Frontal cortex (tissue), 4 donors: ENCODE measurements at places on chromosomes 16 and 17.
A peak's percentile ranks its signal among the peaks of the same experiment; 100 is the strongest.

- peak; percentile 72 for DNase-seq
Measured at GRCh38 chr17:81291662-81292061, 3.4 kb downstream of the SLC38A10 start.

DNA sequence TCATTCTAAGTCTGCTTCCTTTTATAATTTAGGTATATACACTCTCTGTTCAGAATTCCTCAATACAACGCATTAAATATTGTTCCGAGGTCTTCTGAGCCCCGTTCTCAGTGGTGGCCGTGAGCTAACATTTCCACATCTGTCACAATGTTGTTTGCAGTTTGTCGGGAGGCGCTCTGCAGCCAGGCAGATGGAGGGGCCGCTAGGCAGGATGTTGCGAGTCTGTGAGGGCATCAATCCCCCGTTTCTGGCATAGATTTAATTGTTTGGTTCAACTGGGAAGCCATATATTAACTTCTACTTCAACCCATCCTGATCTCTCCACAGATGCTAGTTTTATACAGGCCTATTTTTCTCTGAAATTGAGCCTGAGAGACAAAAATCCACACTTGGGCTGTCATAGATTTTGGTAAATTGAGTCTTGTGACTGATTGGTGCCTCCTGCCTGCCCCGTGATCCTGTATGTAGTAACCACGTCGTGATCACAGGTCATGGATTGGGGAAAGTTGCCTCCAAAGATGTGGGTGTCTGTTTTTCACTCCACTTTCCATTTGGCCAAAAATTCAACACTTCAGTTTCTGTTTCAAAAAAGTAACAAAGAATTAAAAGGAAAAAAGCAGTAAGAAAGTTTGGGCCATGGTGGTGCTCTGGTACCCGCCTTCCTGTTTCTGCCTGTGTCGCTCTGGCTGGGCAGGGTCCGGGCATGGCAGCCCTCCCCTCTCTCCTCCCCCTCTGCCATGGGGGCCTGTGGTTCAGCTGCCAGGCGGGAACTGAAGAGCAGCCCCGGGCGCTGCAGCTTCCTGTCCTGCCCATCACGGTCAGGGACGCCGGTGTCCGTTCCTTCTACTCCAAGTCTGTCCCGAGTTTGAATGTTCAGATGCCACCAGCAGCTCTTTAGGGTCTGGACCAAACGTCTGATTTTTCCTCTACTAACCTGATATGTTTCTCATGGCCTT lies 41.5 kb downstream of the RPTOR start:
- no peak for DNase-seq

DNA sequence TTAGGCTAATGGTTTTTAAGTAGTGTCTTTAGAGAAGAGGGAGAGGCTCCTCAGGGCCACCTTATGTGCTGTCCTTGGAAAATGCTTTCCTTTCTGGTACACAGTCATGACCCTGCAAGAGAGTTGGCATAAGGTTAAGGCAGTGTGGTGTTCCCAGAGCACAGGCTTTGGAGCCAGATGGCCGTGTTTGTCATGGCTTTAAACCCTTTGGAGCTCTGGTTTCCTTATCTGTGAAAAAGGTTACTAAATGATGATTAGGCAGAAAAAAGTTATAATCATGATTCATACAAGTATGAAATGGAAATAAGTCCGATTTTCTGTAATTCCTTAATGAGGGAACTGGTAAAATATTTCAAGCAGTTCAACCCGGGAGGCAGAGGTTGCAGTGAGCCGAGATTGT lies 13.2 kb downstream of the UTP4 start:
- no peak for DNase-seq

GRCh38 chr17:31116167-31116566 lies 21.4 kb downstream of the NF1 start:
- no peak for DNase-seq

- peak; percentile 20 for DNase-seq
Measured at GRCh38 chr17:60941028-60941427, 263.4 kb downstream of the BCAS3 start.

- DNase-seq, result no peak
Measured at GRCh38 chr16:26026709-26027450, 335.1 kb downstream of the HS3ST4 start.

- DNase-seq, result no peak
Measured at GRCh38 chr17:27616414-27616813, 14.6 kb upstream of the LGALS9 start.

DNA sequence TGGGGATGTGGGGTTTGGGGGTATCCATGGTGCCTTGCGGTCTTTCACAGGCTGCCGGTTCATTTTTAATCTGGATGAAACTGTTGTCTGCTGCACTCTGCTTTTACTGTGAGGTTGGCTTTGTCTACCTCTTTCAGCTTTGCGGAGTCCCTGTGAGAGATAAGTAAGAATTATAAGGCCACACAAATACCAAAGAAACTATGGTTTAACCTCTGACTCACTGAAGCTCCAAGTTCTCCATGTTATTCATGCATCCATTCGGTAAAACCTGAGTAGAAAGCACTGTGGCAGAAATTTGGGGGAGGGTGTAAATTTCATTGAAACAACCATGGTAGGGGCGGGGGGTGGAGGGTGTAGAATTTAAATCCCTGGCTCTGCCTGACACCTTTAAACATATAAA lies 30.5 kb downstream of the KIAA0753 start:
- no peak for DNase-seq

DNA sequence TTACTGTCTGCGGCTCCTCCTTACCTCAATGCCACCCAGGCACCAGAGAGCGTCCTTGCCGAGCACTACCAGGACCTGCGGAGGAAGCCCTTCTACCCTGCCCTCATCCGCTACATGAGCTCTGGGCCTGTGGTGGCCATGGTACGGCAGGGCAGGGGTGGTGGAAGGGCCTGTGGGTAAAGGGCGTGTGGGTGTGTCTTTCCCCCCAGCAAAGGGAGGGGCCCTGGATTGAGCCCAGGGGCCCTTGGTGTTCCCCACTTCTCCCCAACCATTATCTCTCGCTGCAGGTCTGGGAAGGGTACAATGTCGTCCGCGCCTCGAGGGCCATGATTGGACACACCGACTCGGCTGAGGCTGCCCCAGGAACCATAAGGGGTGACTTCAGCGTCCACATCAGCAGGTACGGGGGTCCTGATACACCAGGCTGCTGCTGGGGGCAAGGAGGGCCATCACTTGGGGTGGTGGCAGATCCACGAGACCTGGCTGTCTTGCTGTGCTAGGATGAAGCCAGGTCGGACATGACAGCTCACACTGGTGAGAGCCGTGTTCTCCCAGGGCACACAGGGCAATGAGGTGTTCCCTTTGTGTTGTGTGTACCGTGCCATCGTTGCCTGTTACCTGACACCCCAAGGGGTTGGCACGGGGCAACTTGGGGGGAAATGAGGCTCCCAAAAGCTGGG lies 2.2 kb upstream of the DECR2 start:
- no peak for DNase-seq

- no peak for DNase-seq
Measured at GRCh38 chr16:55044201-55044975, 113.7 kb downstream of the IRX5 start.

DNA sequence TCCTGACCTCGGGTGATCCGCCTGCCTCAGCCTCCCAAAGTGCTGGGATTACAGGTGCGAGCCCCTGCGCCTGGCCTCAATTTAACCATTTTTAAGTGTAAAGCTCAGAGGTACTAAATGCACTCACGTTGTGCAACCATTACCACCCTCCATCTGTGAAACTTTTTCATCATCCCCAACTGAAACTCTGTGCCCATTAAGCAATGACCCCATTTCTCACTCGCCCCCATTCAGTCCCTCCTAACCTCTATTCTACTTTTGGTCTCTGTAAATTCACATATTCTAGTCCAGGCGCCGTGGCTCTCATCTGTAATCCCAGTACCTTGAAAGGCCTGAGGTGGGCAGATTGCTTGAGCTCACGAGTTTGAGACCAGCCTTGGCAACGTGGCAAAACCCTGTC lies 8.3 kb upstream of the SPNS3 start:
- DNase-seq, result no peak

DNA sequence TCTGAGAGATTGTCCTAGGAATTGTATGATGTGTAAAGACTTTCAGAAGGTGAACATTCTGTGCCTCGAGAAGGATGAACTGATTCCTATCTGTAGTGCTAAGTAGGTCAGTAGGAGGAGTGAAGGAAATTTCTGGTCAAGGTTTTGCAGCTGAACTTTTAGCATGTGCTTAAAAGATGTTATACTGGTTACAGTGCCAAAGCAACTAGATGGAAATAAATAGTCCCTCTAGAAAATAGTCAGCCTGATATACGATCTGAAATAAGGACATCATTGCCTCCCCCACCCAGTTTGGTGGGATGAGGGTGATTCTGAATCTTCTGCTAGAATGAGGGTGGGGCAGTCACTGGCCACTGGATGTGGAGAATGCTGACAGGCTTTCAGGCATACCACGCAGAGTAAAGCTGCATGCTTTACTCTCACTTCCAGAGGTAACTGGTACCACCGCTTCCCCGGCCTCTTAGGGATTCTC lies 57.2 kb upstream of the VPS4A start:
- DNase-seq, result no peak

DNA sequence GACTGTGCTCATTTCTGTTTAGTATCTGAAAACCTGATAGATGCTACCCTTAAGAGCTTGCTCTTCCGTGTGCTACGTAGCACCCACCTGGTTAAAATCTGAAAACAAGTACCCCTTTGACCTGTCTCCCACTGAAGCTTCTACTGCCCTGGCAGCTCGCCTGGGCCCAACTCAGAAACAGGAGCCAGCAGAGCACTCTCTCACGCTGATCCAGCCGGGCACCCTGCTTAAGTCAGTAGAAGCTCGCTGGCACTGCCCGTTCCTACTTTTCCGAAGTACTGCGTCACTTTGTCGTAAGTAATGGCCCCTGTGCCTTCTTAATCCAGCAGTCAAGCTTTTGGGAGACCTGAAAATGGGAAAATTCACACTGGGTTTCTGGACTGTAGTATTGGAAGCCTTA lies 18.9 kb downstream of the NTAN1 start:
- DNase-seq, result no peak

DNA sequence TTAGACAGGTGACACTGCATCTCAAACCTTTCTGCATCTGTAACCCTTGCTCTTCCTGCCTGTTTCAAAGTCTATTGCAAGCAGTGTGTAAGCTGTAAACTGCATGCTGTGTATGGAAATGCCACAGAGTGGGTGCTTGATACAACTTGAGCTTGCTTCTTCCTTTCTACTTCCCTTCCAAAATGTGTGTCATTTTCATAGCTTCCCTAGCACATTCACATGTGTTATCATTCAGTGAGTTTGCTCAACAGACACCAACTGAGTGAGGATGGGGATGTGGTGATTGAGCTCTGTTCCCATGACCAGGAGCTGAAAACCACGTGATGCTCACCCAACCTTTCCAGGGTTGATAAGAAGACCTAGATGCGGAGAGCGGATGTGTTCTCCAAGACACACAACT lies 111.1 kb downstream of the VAT1L start:
- DNase-seq, result no peak

DNA sequence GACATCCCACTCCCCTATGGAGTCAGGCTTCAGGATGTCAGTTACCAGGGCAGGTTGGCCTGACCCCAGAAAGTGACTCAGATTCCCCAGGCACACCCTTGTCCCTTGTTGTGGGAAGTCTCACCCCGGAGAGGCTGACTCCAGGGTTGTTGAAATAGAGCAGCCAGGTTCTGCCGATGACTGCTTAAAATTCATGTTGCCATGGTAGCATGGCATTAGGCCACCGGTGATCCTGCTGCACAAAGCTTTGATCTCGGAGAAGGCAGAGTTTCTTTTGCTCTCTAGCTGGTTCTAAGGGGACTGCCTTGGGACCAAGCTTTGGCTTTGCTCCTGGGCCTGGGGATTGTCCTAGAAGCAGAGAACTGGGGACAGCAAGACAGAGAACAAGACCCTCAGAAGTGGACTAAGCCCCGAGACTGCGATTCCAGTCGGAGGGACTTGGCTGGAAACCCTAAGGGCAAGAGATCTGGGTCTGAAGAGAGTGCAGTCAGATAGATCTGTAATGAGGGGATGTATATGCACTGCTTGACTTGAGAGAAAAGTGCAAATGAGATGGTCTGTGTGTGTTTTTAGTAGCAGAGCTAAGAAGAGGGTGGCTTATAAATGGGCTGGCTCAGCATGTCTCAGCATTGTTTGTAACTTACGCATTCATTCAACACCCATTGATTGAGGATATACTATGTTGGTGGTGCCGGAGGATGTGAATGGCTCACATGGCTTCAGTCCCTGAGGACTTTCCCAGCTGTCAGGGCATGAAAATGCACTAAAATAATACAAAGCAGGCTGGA lies 106.9 kb downstream of the RGS9 start:
- peak; percentile 50 for DNase-seq

DNA sequence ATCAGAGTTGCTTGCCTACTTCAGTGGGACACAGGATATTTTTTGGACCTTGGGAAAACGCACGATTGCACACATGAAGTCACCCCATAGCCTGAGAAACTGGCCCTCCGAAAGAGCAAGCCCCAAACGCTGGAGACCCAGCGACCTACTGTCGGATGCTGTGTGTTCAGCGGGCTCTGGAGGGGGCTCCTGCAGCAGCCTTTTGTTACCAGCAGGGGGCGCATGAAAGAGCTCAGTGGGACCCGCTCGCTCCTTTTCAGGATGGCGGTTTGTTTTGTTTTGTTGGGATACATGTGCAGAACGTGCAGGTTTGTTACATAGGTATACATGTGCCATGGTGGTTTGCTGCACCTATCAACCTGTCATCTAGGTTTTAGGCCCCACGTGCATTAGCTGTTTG lies 28.4 kb downstream of the MYH3 start:
- DNase-seq, result no peak

DNA sequence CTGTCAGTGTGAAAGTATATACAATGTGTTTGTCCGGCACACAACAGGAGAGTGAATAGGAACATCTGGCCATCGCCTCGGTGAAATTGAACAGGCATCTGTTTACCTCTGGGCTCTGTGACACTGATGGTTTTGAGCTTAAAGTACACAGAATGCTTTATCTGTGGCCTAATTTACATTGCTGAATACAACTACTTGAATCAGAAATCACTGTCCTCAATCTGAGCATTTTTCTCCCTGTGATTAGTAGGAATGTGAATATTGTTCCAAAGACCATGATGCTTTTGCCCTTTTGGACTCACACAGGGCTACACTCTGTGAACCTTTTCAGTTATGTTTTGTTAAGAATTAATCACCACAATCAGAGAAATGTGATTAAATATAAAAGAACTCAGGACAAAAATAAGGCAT lies 323.0 kb upstream of the TBX2 start:
- no peak for DNase-seq

- DNase-seq, result no peak
Measured at GRCh38 chr17:48322060-48322459, 108.0 kb downstream of the SKAP1 start.

DNA sequence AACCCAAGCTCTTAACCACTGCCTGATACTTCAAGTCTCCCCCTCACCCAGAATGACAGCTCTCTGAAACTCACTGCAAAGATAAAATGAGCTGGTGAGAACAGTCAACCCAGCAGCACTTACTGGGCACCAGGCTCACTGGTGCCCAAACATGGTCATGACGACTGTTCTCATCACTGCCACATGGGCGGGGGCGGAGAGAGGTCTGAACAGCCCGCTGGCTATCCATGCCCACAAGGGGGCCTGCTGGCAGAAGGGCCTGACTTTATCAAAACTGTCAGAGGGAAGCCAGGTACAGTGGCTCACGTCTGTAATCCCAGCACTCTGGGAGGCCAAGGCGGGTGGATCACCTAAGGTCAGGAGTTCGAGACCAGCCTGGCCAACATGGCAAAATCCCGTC lies 4.0 kb downstream of the MYBBP1A start:
- no peak for DNase-seq

- peak; percentile 91 for DNase-seq
Measured at GRCh38 chr17:75753514-75754377, 11.2 kb downstream of the GALK1 start.

GRCh38 chr16:35748621-35749252 lies 2289.3 kb downstream of the TP53TG3F start:
- DNase-seq, result no peak
